Fibroblast of skin of right quadriceps (primary cell): ENCODE measurements at places on chromosomes 6 and 20.

- peak; percentile 23 for DNase-seq
Measured at GRCh38 chr6:9428421-9429172, 986.3 kb downstream of the TFAP2A start.

DNA sequence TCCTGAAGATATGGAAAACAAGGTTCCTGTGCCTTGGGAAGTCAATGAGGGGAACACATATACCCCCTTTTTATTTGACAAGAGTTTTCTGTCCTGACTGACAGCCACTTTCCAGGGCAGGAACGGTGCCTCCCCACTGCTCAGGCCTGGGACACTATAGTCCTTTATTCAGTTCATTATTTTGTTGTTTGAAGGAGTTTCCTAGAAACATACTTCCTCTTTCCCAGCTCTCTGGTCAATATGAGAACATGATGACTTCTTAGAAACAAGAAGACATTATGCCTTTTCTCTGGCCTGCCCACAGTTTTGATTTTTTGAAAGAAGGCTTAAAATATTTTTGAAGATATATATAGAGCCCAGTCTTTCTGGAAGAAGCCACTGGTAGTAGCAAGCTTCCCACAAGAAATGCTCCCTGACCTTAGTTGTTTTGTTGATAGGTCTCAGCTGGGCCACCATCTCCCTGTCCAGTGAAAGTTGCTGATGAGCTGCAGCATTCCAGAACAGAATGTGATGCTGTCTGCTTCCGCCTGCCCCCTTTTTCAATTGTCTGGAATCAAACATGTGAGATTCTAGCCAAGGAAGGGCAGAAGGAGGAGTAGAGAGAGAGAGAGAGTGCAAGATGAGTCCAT lies 350.0 kb upstream of the PRND start:
- no peak for DNase-seq

DNA sequence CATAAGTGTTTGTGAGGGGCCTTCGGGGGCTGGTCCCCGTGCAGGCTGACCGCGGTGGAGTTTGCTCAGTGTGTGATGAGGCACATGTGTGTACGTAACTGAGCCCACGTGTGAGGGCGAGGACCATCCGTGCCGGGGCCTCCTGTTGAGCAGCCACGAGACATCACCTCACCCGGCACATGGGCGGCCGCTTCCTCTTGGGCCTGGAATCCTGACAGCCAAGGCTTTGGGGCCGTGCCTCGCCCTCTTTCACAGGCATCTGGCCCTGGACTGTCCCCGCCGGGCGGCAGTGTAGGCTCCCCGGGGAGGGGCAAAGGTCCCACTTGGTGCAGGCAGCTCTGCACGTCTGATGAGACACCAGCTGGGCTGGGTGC lies 202.3 kb downstream of the DLL1 start:
- no peak for DNase-seq

DNA sequence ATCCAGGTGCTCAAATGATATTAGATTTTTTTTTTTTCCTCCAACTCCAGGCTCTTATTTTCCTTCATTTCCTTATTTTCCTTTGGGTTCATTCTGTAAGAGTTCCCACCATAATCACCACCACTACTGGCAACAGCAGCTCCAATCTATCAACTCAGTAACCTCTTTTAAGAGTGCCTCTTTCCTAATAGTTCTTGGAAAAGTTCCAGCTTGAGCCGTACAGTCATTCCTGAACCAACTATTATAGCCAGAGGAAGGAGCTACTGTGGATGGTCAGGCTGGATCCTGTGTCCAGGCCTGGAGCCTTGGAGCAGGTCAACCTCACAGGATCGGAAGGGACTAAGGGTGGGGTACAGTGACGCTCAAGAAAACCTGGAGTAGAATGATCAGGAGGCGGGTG lies 4.2 kb upstream of the ANGPT4 start:
- no peak for DNase-seq

DNA sequence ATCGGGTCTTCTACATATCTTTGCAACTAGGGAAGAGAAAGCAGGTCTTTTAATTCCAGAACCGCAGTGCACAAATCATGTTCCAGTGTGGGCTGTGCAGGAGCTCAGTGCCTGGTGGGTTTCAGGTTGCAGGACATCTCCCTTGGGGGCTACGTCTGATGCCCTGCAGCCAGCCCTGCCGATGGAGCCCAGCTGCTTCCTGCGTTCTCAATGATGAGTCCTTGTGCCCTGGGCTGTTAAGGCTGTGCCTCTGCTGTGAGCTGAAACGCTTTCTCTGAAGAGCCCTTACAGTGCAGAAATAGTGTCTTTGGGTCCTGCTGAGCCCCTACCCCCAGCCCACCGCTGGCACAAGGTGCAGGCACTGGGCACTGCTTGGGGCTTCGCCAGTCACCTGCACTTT lies 192.9 kb downstream of the SYNDIG1 start:
- DNase-seq: no peak

GRCh38 chr6:75853806-75854205 lies 104.8 kb downstream of the MYO6 start:
- DNase-seq: no peak

DNA sequence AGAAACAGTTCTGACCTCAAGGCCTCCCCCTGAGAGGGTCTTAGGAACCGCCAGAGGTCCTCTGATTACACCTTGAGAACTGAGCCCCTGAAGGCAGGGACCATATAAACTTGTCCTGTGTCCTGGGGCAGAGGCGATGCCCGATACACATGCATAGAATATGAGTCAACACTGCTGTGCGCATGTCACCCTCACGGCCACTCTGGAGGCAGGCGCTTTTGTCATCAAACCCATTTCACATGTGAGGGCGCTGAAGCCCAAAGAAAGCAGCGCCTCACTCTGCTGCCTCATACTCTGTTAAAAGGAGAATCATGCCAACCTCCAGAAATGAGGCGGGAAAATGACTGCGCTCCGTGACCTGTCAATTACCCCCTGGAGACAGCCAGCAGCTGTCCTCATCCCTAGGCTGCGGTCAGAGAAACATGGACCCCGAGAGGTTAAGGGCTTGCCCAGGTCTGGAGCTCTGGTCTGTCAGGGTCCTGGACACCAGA lies 158.3 kb downstream of the GRM4 start:
- DNase-seq: no peak

DNA sequence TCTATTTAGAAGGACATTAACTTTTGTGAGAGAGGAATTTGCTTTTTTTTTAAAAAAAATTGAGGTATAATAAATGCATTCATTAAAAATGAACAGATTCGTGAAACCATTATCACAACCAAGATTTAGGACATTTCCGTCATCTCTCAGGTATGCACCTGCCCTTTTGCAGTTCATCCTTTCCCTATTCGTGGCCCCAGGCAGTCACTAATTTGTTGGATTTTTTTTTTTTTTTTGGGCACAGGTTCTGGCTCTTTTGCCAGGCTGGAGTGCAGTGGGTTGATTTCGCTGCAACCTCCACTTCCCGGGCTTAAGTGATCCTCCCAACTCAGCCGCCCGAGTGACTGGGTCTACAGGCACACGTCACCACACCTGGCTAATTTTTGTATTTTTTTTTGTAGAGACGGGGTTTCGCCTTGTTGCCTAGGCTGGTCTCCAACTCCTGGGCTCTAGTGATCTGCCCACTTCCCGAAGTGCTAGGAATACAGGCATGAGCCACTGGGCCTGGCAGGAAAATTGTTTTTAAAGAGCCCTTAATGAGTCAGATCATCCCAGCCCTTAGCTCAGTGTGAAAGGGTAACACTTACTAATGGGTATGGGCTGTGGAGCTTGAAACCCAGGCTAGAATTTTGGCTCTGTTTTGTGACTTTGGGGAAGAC lies 9.2 kb downstream of the PHF3 start:
- DNase-seq: no peak

- peak; percentile 98 for DNase-seq
Measured at GRCh38 chr6:22880686-22881433, 311.5 kb downstream of the HDGFL1 start.

GRCh38 chr6:168228676-168229367 lies 90.8 kb downstream of the DACT2 start:
- no peak for DNase-seq

DNA sequence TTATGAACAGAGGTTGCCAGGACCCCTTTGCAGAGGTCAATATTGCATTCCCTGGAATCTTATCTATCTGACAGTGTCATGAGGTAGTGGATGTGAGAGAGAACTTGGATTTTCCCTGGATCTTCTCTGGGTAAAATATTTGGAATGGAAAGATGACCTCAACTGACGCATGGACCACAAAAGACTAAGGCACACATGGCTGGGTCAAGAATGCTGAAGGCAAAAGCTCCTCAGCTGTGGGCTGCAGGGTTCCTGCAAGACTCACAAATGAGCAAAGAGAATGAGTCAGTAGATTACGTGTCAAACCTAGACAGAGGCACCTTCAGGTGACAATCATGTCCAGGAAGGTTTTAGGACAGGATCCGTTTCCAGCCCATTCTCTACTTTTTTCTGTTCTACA lies 484.0 kb downstream of the C6orf118 start:
- no peak for DNase-seq

- DNase-seq: peak; percentile 100
Measured at GRCh38 chr6:113644861-113645575, 212.1 kb upstream of the MARCKS start.

- DNase-seq: no peak
Measured at GRCh38 chr6:94751641-94752329, 825.5 kb upstream of the MANEA start.

DNA sequence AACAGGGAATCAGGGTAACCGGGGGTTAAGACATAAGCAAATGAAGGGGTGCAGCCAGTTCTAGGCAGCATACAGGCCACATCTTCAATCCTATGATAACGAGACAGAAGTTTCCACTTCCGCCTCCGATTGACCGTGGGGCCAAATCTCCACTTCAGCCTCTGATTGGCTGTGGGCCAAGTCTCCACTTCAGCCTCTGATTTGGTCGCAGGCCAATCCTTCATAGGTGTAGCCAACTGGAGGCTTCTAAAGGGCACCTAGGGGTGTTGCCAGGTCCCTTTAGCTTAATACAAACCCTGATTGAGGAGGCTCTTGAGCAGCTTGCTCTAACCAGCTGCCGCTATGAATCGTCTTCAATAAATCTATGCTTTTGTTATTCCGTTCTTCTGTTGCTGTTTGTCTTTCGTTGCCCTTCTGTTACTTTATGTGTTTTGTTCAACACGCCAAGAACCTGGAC lies 2.1 kb upstream of the ERGIC3 start:
- DNase-seq: no peak

DNA sequence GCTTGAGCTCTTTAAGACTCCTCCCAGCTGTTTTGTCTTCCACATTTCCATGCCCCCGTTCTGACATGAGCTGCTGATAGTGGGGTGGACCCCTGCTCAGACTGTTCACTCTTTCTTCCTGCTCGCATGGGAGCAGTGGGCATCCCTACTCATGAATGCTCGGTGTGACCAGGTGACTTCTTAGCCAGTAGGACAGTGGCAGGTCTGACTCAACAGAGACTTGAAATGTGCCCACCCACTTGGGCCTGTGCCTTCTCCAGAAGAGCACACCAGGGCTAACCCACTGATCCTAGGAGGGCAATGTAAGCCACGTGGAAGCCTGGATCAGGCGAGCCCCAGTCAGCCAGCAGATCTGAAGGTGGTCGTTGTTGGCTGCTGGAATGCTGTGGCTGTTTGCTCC lies 582.0 kb downstream of the QKI start:
- no peak for DNase-seq

DNA sequence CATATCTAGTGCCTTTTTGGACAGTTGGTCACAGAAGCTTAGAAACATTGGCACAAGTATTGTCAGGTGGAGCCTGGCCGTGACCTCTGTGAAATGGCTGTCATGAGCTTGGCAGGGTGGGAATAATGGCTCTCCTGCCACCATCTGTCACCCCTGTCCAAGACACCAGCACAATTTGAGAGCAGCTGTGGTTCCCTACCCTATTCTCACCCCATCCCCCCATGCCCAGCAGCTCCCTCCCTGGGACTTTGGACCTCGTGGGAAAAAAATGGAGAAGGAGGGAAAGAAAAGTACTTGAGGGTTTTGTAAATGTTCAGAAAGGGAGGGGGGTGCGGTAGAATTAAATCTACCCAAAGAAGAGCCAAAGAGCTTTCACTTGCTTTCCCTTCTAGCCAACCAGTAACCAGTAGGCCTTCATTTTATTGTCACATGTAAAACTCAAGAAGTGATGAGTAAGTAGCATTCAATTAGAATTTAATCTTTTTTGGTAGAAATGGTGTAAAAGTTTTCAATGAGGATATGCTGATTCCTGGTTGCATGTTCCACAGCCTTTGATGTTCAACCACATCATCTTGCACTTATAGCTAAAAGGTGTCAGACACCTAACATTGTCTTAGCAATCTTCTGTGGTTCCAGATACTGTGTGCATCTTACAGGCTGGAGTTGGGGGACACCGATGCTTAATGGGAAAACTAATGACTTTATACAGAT lies 263.5 kb upstream of the TAB2 start:
- no peak for DNase-seq

DNA sequence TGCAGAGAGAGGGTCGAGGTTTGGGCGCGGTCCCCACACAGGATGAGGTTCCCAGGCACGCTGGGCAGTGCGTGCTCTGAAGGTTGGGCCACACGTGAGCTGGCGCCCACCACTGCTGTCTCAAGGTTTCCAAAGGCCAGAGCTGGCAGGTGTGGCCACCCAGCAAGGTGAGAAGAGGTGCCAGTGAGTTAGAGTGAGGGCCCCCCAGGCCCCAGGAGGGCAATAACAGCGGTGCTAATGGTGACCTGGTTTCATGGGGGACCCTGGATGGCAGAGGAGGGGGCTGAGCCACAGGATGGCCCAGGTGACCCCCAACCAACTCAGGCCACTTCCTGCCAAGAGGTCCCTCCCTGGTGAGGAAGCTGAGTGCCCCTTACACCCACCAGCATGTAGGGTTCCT lies 185.0 kb downstream of the TAF4 start:
- no peak for DNase-seq

DNA sequence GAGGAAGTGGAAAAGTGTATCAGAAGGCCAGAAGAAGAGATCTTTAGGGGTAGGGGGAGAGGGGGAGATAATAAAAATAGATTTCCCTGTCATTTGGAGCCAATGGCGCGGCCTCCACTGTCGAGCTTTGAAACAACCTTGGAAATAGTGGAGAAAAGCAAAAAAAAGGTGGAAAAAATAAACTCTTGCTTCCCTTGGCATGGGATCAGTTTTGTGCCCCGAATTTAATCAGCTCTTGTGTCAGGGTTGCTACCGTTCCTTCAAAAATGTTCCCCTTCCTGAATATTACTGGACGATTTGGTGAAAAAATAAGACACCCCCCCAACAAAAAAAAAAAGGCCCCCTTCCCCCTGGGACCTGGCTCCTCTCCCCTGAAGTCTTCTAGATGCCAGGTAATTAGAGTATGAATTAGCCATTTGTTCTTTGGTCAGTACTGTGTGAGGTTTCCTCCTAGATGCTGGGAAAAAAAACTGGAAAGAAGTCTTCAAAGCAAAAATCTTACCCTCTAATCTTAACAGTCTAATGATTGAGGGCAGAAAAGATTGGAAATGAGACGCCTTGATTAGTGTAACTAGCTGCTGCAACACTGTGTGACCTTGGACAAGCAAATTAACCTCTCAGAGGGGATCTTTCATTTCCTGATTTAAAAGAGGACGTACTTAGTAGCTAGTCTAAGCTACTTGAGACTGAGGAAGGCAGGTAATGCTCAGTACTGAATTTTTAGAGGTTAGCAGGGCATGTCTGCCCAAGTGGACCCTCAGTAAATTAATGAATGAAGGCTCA lies 872 bp upstream of the RBM39 start:
- DNase-seq: no peak
